ENCODE measurements at places on chromosomes 16 and 17.

DNA sequence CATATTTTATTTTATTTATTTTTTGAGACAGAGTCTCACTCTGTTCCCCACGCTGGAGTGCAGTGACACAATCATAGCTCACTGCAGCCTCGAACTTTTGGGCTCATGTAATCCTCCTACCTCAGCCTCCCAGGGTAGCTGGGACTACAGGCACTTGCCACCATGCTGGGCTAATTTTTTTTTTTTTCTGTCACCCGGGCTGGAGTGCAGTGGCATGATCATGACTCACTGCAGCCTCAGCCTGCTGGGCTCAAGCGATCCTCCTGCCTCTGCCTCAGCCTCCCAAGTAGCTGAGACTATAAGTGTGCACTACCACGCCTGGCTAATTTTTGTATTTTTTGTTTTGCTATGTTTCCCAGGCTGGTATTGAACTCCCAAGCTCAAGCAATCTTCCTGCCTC is 17.1 kb downstream of the UNC45B start:
- DNase-seq: no peak

GRCh38 chr16:57297856-57298255 is 13.4 kb upstream of the PLLP start:
- no peak for DNase-seq

DNA sequence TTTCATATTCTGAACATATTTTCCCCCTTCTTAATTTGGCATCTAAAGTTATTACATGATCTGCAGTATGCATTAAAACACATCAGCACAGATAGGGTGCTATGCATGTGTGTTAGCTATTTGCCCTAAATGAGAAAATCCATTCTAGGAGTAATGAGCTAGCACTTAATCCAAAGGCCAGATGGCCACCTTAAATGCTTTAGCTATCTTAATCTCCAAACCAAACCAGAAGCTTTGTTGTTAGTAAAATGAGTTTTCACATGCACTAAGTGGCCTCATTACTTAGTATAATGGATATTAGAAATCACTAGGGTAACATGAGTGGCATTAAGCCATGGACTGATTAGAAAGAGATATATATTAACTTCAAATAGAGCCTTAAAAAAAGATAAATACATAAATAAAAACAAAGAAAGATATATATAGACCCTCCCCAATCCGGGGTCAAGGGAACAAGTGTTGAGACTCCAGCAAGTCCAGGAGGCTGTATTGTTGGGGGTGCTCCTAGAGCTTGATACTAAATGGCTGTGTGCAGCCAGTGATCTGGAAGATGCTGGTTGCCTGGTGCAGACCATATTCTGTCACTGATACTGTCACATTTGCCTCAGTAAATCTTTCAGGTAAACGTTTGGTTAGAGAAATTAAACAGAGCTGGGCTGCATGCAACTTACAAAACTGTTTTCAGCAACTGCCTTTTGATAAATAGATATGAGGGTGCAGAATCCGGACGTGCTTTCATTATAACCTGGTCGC is 67.3 kb downstream of the MYH10 start:
- no peak for DNase-seq

- no peak for DNase-seq
These were observed 58.1 kb upstream of the CBFA2T3 start for GRCh38 chr16:89034971-89035668.

GRCh38 chr16:64507240-64508024 is 614.4 kb downstream of the CDH11 start:
- DNase-seq: no peak

DNA sequence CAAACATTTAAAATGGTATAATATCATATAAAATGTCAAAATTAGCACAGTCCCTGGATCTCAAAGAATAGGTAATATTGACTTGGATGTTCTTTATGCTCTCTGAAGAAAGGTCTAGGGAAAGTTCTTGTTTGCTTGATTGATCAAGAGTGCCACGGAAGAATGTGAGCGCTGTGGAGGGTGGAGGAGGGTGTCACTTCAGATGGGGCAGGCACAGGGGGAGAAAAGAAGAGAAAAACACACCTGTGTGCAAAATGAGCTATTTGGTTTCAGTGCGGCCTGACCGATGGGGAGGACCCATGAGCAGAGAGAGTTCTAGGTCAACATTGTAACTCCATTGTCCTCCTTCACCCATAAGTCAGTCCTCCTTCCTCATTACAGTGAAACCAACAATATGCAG is 8.8 kb upstream of the VPS4A start:
- DNase-seq: no peak

- no peak for DNase-seq
These were observed 20.8 kb downstream of the SNX11 start for GRCh38 chr17:48128400-48128799.

All from fibroblast of upper back skin (primary cell).